ENCODE measurements at places on chromosomes 11 and 22.

GRCh38 chr11:90629229-90629806 lies 406.5 kb upstream of the CHORDC1 start:
- DNase-seq, result no peak

DNA sequence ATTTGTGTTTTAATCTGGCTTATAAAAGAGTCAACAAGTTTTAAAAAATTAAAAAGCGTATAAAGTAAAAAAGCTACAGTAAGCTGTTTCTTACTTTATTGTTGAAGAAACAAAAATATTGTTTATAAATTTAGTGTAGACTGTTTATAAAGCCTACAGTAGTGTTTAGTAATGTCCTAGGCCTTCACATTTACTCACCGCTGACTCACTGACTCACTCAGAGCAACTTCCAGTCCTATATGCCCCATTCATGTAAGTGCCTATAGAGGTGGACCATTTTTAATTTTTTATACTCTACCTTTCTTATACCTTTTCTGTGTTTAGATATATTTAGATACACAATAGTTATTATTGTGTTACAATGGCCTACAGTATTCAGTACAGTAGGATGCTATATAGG lies 12.2 kb downstream of the MPPED2 start:
- DNase-seq, result no peak

GRCh38 chr11:66701432-66702240 lies 23.9 kb upstream of the RBM4B start:
- no peak for DNase-seq

- DNase-seq, result no peak
Observed at GRCh38 chr11:71387784-71388636, 60.2 kb downstream of the DHCR7 start.

- peak; percentile 77 for DNase-seq
Observed at GRCh38 chr11:113952070-113952469, 22.8 kb upstream of the HTR3A start.

DNA sequence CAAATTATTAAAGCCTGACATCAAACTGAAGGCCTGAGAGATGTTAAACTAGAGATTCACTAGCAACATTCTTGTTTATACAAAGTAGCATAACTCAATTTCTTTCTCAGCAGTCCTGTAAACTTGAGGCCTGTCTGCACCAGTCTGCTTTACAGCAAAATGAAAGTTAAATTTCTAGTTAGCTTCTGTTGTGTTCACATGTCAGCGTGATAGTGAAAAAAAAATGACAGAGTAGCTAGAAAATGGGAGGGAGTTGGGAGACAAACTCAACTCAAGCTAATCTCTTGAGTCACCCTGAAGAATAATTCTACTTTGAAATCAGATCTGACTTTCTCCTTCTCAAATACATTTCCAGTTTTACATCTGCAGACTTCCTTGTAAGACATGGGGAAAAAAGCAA lies 6.5 kb downstream of the RBFOX2 start:
- no peak for DNase-seq

DNA sequence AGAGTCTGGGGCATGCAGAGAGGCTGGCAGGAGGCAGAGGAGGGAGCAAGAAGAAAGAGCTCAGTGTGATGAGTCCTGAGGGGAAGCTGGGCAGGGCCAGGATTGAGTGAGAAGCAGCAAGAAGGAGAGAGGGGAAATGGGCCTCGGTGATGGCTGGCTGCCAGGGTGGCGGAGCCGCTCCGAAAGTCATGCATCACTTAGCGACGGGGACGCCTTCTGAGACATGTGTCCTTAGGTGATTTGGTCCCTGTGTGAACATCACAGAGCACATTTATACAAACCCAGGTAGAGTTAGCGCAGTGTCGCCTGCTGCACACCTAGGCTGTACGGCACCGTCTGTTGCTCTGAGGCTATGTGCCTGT lies 15.1 kb downstream of the TBC1D22A start:
- DNase-seq, result peak; percentile 71

- no peak for DNase-seq
Observed at GRCh38 chr11:35714882-35715627, 52.5 kb downstream of the TRIM44 start.

DNA sequence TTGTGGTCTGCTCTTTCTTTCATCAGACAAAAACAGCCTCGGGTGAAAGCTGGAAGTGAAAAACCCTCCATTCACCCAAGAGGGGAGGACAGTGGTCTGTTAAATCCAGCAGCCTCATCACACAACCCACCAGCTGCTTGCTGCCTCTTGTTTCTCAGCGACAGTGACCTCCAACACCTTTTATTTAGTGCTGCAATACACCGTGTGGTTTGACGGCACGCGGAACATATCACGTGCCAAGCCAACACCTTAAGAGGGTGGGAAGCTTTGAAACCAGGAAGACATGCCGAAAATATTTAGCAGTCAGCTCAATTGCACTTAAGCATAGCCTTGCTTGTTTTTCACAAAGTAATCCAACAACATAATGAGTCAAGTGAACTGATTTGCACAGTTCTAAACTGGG lies 39.8 kb upstream of the POGLUT3 start:
- DNase-seq, result no peak

DNA sequence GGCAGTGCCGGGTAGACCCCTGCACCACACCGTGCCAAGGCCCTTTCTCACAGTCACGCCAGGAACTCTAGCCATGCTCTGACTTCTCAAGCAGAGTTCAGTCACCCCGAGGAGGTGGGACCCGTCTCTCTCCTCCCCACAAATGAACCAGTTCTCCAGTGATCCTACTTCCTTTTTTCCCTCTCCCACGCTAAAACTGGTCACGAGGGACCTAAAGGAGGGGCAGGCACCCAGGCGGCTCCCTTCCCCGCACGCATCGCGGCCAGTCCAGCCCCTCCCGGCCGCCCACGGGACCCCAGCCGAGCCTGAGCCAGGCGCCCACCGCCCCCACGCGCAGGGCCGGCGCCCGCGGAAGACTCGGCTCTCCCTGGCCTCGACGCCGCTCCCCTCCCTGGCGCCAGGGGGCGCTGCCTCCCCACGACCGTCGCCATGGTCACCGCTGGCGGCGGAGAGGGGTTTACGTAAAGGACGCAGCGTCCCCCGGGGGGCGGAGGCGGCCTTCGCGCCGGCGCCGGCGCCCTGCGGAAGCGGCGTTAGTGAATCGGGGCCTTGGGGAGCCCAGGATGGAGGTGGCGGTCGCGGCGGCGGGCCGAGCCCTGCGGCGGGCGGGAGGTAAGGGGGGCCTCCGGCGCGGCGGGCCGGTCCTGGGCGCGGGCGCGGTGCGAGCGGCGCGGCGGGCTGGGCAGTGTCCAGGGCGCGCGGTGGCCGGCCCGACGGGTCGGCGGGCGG lies at the start of gene DAGLA:
Gene DAGLA, plus strand, starts transcription at position 499 of the 729 bp plus-strand sequence. CDS start 39,765 bp downstream, outside the sequence.
- DNase-seq, result peak; percentile 98

- DNase-seq, result no peak
Observed at GRCh38 chr22:25709758-25710157, 32.2 kb upstream of the MYO18B start.

DNA sequence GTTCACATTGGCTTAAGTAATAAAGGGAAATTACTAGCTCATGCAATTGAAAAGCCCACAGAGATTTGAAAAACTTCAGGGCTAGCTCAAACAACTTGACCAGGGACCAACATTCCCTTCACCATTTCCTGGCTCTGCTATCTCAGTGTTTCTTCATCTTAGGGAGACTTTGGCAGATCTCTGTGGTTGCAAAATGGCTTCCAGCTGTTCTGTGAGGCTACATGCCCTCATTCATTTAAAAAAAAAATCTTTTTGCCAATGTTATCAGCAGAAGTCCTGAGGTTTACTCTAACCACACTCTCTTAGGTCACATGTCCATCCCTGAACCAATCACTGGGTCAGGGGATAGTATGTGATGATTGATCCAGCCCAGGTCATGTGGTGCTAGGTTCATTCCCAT lies 13.9 kb upstream of the RASSF10 start:
- no peak for DNase-seq

DNA sequence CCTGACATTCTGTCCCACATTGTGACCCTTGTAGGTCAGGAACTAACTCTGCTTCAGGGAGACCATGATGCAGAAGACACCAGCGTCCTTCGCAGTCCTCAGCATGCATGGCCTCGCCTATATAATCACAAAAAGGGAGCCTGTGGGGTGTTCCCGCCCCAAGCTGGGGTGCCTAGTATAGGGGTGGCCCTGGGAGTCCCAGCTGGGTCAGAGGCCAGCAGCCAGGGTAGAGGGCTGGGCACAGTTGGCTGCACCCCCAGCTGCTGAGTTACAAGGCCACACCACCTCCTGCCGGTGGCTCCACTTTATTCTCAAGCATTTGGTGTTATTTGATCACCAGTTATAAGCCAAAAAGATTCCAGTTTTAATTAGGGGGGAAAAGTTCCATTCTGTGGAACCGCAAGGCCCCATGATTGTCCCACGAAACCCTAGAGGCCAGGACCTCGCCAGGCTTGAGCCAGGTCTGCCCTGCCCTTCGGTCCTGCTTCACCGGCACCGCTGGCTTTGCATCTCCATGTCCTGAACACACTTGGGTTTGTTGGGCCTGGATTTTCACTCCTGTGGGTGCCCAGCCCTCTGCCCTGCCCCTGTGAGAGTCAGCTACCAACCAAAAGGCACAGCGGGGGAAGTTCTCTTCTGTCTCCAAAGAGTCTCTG lies 15.0 kb upstream of the GNB1L start:
- DNase-seq, result no peak

- no peak for DNase-seq
Observed at GRCh38 chr11:108852701-108853100, 187.8 kb downstream of the DDX10 start.

DNA sequence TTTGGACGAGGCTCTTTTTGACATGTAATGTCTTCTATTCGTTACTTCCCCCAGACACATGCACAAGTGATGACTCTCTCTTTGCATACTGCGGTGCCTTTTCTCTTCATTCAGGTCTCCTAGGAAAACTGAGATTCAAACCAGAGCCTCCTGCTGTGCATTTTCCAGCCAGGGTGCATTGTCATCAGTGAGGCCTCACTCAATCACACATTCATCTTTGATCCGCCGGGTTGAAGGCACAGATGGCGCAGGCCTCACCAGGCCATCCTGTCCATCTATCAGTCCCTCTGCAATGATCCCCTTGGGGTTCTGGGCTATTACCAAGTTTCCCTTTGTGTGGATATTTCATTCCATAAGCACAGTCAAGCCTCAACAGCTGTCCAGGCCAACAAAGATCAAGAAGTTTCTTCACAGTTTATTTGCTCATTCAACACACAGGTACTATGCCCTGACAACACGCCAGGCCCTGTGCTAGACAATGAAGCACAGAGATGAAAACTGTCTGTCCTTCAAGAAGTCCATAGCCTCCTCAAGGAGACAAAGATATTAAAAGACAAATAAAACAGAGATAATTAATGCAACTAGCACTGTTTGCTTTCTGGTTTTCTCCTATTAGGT lies 107.8 kb downstream of the LARGE1 start:
- no peak for DNase-seq

GRCh38 chr11:109968781-109969180 lies 124.4 kb upstream of the ZC3H12C start:
- no peak for DNase-seq

- DNase-seq, result no peak
Observed at GRCh38 chr11:59141673-59142460, 789 bp upstream of the FAM111A start.

GRCh38 chr11:1317993-1318392 lies 8.6 kb upstream of the TOLLIP start:
- no peak for DNase-seq

- no peak for DNase-seq
Observed at GRCh38 chr11:59138643-59139042, 4.0 kb upstream of the FAM111A start.

GRCh38 chr11:119335655-119336543 lies 1.6 kb downstream of the RNF26 start:
- no peak for DNase-seq

GRCh38 chr22:40026641-40027040 lies 31.9 kb downstream of the FAM83F start:
- no peak for DNase-seq

GRCh38 chr22:43895986-43896645 lies 4.3 kb upstream of the PNPLA5 start:
- DNase-seq, result peak; percentile 13

DNA sequence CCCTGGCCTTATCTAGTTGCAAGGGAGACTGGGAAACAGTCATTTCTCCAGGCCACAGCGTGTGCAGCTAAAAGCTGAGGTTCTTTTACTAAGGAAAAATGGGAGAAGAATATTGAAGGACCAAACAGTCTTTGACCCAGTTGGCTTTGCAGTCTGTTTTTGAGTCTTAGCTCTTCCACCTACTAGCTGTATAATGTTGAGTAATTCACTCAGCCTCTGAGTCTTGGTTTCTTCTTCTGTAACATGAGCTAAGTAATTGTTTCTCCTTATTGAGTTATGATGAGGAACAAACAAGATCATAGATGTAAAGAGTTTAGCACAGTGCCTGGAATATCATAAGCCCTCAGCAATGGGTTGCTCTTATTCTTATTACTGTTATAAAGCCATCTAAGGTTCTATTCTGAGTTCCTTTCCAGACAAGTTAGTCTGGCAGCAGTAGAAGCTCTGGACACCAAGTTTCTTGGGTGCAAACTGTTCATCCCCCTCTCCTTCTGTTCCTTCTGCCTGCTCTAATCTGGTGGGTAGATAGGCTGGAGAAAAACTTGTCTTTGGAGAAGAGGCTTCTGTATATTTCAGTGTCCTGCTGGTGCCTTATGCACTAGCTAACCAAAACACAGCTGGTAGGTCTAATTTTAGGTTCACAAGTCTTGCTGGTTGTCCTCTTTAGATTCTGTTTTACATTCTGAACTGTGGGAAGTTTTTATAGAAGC lies 13.5 kb downstream of the TRIM44 start:
- DNase-seq, result peak; percentile 54

GRCh38 chr11:60913793-60914632 lies at the start of gene TMEM109:
TMEM109 (plus strand) TSS chr11:60914158; CDS start chr11:60919694, 5,536 bp downstream.
- peak; percentile 80 for DNase-seq

- DNase-seq, result no peak
Observed at GRCh38 chr22:46514592-46515207, 22.7 kb downstream of the CELSR1 start.

- no peak for DNase-seq
Observed at GRCh38 chr22:17748555-17749353, 25.5 kb downstream of the BID start.

DNA sequence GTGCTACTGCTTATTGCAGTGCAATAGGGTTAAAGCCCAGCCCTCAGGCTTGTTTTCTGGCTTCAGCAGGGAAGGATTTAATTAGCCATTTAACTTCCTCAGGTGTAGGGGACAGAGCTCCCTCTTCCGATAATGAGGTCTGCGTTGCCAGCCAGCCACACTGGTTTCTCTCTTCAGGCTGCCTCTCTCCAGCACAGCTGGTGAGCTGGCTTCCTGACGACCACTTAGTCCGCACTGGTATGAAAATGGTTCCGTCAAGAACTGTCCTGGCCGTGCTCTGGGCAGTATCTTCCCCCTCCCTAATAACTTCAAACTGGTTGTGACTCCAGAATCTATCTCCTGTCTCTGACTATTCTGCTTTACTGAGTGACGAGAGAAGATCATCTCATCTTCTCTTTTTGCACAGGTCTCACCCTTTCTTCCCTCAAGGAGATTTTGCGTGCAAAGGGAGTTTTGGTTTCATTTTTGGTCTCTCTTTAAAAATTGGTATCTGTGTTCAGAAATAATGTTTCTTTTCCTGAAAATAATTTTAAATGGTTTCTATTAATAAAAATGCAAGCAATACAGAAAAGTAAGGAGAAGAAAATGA lies 49.2 kb downstream of the CNTN5 start:
- DNase-seq, result no peak
